ENCODE measurements at places on chromosomes 4 and X.

GRCh38 chr4:145218251-145218650 lies 37.9 kb upstream of the OTUD4 start:
- DNase-seq, result no peak

GRCh38 chrX:49172280-49172780 lies 632 bp downstream of the PLP2 start:
- peak; percentile 58 for DNase-seq

- DNase-seq, result no peak
These were observed 211.6 kb downstream of the RCHY1 start for GRCh38 chr4:75302648-75303047.

DNA sequence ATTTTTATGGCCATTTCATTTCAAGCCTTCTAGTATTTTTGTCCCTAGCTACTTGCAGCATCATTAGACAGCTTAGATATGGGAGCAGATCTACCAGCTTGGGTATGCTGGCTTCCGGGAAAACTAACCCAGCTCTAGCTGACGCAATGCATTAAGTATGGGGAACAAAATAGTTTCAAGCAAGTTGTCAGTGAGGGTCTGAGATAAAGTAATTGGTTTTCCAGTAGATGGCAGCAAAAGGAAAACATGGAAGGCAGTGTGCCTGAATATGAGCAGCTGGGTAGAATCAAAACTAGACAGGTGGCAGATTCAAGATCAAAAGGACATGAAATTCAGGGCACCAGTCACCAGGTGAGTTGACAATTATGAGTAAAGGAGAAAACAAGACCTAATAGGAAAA lies 340.9 kb upstream of the CTSO start:
- DNase-seq, result no peak

DNA sequence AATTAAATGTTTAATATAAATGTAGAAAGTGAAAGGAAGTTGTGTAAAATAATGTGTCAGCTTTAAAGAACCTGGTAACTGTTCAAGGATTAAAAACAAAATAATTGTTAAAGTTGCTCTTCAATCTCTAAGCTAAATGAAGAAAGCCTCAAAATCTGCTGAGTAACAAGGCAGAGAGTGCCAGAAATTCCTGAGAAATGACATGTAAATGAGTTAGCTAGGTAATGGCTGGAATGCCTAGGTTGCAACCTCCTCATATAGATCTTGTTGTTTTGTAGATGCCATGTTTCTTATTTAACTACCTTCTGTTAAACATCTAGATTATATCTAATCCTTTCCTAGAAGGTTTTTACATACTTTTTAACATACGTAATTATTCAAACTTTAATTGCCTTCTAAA lies 763.6 kb upstream of the AGA start:
- DNase-seq, result no peak

Measured in GDM1 (cell line).